CD4-positive, alpha-beta T cell treated with Interleukin-17A for 4 hours (primary cell): ENCODE measurements at places on chromosomes 5 and 9.
A peak's percentile ranks its signal among the peaks of the same experiment; 100 is the strongest.

DNA sequence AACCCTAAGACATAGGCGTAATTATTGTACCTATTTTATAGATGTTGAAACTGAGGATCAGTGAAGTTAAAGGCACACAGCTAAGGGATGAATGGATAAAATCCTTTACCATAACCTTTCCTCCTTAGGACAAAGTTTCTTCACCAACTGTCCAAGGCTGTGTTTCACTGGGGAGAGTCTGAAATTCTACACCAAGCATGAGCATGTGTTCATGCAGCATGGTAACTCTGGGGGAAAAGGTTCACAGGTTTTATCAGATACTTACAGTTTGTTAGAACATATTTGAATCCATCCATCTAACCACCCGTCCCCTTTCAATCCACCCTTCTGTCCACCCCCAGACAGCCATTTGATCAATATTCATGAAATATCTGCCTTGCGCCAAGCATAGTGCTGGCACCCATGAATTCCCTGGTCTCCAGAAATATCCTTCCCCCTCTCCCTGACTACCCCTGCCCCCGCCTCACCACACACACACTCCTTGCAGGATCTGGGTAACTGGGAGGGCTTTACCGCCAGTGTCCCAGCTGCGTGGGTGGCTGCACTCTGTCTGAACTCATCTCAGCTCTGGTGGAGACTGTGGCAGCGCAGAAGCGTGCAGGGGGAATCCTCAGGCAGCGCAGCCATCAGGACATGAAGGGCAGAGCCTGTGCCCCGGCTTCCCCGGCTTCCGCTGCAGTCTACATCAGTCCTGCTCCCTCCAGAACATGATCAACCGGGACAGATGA is 6.3 kb upstream of the KCNIP1 start:
- DNase-seq, result no peak

DNA sequence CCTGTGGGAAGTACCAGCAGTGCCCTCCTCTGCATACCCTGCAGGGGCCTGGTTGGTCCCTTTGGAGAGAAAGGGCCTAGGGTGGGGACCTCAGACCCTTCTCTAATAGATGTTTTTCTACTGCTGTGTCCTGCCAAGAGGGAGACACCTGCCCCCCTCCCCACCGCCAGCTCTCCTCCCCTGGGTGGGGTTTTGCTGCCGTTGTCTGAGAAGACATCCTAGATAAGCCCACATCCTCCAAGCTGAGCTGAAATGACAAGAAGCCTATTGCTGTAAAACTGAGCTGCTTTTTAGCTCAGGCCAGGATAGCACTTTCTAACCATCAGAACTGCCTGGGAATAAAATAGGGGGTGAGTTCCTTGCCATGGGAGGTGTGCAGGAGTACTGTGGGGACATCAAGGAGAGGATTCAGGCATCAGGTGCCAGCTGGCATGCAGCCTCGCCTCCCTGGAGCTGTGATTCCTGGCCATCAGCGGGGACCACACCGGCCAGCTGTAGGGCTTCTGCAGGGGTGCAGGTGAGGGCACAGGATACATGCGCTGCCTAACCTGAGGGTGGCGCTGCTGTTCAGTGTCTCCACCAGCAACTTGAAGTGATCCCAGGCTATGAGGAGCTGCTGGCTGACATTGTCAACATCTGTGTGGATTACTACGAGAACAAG is 37.9 kb downstream of the CYFIP2 start:
- peak; percentile 73 for DNase-seq

- no peak for DNase-seq
Observed at GRCh38 chr9:131100445-131100844, 4.1 kb downstream of the AIF1L start.

DNA sequence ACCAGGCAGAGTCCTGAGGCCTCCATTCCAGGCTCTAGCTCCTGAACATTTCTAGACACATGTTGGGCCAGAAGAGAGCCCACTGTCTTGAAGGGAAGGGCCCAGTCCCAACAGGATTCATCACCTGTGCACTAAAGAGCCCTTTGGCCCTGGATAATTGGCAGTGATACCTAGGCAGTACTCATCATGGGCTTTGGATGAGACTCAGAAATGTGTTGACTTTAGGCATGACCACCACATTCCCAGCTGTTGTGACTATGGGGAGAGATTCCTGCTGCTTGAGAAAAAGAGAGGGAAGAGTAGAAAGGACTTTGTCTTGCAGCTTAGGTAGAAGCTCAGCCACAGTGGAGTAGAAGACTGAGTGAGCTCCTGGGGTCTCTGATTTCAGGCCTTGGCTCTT is 138.4 kb upstream of the DAPK1 start:
- DNase-seq, result no peak

GRCh38 chr9:111953444-111953843 is 56.8 kb downstream of the UGCG start:
- DNase-seq, result no peak

GRCh38 chr5:115978779-115979178 is 16.5 kb downstream of the LVRN start:
- DNase-seq, result no peak

DNA sequence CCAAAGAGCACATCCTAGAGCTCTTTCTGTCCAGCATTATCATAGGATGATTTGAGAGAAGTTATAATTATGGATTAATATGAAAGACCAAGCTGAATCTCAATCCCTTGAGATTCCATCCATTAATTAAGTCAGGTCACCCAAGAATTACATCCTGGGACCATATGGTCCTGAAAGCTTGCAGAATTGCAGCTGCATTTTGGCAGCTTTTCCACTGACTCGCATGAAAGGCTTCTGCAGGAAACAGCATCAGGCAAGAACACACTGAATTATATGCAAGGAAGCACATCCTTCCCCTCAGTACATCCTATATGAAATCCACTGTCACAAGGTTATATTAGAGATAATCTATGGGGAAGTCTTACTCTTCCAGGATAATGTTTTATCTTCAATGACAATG is 109.1 kb upstream of the CTNND2 start:
- DNase-seq, result no peak

DNA sequence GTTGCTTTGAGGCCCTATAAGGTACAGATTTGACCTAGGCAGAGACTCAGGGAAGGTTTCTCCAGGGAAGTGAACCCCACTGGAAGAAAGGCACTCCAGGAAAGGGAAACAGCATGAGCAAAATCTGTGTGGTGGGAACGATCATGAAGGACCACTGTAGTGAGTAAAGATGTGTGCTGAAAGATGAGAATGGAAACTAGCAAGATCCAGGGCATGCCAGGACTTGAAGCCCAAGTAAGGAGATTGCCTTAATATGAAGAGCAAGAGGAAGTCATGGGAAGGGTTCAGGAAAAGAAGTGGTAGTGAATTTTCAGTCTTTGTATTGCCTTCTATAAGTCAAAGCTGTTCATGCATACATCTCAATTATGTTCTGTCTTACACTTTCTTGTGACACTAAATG is 55.2 kb upstream of the SLIT3 start:
- no peak for DNase-seq
